Cardiac fibroblast (primary cell): ENCODE measurements at places on chromosomes 16 and 17.

DNA sequence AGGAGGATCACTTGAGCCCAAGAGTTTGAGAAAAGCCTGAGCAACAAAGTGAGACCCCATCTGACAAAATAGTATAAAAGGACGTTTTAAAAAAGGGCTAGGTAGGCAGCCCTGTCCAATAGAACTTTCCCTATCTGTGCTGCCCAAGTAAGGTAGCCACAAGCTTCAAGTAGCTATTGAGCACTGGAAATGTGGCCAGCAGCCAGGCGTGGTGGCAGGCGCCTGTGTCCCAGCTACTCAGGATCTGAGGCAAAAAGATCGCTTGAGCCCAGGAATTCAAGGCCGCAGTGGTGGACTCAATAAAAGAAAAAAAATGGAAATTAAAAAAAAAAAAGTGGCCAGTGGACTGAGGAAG lies 1.5 kb upstream of the NQO1 start:
- no peak for DNase-seq

DNA sequence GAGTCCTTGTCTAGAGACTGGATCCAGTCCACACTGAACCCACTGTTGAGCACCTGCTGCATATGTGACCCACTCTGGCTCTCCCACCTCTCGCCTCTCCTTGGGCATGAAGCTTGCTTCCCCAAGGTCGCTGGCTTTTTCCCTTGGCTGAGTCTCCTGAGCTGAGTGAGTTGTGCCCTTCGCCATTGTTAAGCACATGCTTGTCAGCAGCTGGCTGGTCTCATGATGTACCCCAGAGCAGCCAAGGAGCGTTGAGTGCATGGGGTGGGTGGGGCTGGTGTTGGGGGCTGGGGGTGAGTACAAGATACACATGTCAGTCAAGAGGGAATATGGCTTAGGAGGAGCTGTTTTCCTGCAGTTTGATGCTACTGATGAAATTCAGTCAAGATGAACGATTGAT lies 165.6 kb downstream of the SNX29 start:
- no peak for DNase-seq

DNA sequence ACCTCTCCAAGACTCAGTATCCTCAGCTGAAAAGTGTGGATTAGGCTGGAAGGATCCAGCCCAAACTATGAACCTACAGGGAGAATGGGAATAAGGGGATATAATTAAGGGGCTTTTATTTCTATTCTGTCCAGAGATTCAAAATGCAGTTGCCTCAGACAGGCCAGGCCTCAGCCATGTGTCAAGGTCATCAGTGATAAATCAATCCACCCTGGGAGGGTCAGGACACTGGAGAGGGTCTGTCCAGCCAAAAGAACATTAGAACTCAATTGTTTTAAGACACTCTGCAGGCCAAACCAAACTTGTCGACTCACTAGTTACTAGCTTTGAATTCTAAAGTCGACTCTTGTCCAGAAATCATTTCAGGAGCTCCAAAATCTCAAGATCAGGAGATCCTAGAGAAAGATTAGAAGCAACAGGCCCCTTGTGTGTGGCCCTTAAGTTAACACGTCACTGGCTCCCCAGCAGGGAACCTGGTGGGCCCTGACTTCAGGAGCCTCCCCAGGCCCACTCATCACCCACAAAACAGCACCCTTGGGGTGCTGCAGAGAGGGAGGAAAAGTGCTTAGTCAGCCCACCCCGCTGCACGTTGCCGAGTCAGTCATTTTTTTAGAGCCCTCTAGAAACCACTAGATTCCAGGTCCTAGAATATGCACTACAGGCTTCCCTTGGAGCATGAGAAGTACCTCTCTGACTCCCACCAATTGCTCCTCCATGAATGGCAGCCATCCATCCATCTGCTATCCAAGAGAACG lies 156.8 kb downstream of the XYLT1 start:
- no peak for DNase-seq

GRCh38 chr16:1057252-1057932 lies 15.2 kb upstream of the SSTR5 start:
- DNase-seq: peak; percentile 22

DNA sequence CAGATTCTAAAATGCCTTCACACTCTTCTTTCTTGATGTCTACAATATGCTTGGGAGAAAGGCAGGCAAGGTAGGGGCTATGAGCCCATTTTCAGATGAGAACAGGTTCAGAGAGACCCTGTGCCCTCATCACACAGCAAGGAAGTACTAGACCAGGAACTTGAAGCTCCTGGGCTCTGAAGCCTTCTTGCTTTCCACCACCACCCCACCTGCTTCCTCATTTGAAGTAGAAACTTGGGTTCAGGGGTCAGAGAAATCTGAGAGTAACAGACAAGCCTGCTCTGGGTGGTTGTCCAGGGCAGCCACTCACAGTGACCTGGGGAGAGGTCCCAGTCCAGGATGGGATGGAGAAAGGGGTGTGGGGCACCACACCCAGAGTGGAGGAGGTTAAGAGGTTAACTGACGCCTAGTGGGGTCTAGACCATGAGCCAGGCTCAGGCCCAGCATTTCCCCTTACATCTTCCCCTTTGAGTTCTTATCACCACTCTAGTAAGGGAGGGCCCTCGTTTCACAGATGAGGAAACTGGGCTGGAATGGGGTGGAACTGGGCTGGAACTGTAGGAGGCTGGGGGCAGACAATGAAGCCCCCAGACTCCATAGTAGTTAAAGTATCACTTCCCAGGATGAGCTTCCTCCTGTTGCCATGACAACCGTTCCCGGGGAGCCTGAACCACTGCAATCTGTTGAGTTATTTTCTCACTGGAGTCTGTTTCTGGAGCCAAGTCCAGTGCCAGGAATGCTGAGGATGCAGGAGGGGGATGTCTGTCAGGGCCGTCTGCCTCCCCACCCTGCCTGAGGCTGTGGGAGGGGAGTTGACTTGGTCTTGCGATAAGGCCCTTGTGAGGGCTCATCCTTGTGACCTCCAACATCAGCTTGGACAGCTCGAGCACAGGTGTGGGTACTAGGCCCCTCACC lies 16.2 kb upstream of the PHF12 start:
- no peak for DNase-seq

DNA sequence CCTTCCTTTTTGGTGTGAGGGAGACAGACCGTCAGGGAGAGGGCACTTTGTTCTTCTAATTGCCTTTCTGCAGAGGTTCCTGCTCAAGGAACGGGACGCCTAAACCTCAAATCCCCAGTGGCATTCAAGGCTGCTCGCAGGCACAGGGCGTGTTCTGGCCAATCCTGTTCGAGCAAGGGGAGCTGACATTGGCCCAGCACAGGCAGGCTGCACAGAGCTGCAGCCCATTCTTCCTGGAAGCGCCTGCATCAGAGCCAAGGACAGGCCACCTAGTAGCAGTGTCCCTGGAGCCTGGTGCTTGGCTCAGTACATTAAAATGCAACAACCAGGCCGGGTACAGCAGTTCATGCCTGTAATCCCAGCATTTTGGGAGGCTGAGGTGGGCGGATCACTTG lies 72.2 kb upstream of the CREBBP start:
- peak; percentile 83 for DNase-seq

DNA sequence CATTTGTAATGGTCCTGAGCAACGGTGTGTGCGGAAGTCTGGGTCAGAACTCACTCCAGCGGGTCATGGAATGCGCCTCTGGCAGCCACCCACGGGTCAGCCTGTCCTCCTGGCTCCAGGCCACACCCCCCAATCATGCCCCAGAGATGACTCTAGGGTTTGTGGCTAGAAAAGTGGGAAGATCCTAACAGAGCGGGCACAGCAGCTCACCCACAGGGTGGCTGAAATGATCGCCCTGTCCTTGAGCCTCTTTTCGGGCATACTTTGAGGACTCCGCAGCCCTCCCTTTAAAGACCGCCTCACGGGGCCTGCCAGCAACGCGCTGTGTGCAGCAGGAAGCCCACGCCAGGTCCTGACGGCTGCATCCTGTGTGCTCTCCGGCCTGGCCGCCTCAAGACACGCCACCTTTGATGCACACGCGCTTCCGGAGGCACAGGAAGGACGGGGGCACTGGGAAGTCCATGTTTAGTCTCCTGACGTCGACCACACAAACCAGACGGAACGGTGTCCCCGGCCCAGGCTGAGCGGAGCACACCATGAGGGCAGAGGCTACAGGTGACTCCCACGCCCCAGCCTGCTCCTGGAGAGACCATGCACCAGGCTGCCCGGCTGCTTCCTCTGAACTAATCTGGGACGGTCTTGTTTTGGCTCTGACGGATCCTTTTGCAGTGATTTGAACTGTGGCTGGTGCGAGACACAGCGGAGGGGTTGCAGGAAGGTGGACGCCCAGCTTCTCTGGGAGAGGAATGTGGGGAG lies 92.9 kb downstream of the TBC1D16 start:
- DNase-seq: peak; percentile 28

- DNase-seq: peak; percentile 45
These were observed 633 bp downstream of the TBC1D16 start for GRCh38 chr17:80034791-80035686.

DNA sequence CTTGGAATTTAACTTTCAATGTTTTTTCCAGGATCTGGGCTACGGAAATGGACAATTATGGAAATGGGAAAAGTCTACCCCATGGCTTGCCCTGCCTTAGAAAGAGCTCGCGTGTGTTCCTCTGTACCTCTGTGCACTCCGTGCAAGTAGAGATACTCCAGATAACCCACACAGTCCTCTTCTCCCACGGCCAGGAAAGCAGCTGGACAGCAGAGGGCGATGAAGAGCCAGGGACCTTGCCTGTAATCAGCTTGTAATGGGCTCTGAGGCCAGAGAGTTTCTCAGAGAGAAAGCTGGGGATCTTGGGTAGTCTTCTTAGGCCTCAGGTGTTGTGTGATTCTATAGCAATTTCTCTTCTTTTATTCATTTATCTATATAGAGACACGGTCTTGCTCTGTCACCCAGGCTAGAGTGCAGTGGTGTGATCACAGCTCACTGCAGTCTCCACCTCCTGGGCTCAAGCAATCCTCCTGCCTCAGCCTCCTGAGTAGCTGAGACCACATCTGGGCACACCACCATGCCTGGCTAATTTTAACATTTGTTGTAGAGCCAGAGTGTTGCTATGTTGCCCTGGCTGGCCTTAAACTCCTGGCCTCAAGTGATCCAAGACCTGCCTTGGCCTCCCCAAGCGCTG lies 2.4 kb upstream of the SOCS7 start:
- DNase-seq: peak; percentile 87

- peak; percentile 62 for DNase-seq
These were observed 65.5 kb downstream of the PLD6 start for GRCh38 chr17:17140590-17140980.

DNA sequence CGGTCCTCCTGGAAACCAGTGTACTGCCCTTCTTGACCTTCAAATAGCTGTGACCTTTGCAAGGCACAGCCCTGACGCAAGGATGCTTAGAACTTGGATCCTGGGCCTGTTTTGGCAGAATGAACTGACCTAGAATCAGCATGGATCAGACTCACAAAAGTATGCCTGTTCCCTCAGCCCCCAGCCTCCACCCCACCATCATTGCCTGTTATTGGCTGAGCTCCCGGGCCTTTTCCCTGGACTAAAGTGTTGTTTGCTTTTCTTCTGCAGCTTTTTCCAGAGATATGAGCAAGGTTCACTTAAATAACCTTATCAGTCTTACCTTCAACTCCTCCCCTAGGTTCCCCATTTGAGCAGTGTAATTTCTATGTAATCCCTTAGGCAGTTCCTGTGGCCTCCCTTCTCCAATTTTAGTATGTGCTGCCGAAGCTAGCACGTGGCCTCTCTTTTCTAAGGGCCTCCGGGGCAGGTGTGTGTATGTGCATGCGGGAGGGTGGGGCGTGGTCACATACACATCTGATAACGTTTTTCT lies 347.4 kb downstream of the MAF start:
- DNase-seq: no peak

- peak; percentile 94 for DNase-seq
These were observed 73.6 kb downstream of the WIPI1 start for GRCh38 chr17:68383443-68384321.

DNA sequence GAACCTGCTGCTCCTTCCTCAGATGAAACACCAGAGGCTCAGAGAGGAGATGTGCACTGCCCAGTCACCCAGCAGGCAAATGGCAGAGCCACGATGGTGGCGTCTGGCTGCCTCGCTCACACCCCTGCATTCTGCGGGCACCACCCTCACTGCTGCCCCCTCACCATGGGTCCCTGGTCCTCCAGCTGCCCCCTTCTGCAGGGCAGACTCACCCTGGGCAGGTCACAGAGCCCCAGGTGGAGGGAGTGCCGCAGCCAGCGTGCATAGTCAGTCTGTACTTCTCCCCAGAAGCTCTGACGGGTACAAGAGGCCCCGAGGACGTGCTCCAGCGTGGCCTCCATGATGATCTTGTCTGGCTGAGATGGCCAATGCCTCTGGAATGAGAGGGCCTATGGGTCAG lies 52.9 kb downstream of the RMI2 start:
- no peak for DNase-seq

DNA sequence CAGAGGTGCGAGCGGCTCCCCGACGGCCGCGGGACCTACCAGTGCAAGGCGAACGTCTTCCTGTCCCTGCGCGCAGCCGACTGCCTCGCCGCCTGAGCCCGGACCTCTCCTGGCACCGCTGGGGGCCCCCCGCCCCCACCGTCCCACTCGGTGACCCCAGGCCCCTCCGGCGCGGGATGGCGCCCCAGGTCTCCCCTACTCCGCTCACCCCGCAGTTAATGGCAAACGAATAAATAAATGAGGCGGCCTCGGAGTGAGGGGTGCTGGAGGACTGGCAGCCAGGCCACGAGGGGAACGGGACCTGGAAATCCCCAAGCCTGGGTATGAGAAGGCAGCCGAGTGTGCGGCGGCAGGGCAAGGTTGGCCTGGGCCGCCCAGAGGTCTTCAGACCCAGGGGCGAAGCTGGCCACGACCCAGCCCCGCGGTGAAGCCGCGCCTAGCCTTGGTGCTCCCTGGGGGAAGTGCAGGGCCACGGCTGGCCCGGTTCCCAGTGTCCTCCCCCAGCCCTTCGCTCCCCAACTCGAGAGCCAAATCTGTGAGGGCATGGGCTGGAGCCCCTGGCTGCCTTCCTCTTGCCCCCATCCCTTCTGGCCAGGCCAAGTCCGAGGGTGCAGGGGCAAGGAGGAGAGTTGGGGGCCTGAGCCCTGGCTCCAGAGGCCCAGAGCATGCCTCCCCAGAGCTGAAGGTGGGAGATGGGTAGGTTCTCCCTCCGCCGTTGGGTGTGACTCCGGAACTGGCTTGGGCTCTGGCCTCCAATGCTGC lies 796 bp downstream of the NPB start:
- no peak for DNase-seq

- DNase-seq: no peak
These were observed 2.7 kb upstream of the WFDC1 start for GRCh38 chr16:84292011-84292410.

GRCh38 chr16:89197033-89197632 lies 3.2 kb downstream of the SLC22A31 start:
- no peak for DNase-seq

GRCh38 chr17:72092710-72093322 lies 28.0 kb upstream of the SOX9 start:
- DNase-seq: no peak

GRCh38 chr17:31002047-31002446 lies 31.2 kb downstream of the RNF135 start:
- no peak for DNase-seq

DNA sequence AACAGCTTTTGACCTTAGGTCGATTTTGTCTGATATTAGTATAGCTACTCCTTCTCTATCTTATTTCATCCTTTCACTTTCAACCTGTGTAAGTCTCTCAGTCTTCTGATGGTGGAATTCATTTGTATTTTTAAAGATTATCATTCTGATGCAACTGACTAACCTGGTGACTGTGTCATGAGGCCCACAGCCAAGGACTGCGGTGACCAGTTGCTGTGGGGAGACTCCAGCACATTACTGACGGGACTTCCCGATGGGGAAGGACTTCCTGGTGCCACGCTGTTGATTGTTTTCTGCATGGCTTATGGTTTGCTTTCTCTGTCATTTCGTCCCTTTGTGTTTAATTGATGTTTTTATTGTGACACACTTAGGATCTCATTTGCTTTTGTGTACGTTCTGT lies 34.2 kb downstream of the RMI2 start:
- no peak for DNase-seq
